ENCODE measurements at places on chromosomes 3 and 15.
A peak's percentile ranks its signal among the peaks of the same experiment; 100 is the strongest.

GRCh38 chr3:147369661-147370123, 36.7 kb downstream of the ZIC4 start:
- no peak for DNase-seq

- DNase-seq = no peak
Measured at GRCh38 chr15:47398594-47398993, 318.7 kb upstream of the SEMA6D start.

GRCh38 chr3:119329551-119329950, 35.4 kb downstream of the ARHGAP31 start:
- no peak for DNase-seq

DNA sequence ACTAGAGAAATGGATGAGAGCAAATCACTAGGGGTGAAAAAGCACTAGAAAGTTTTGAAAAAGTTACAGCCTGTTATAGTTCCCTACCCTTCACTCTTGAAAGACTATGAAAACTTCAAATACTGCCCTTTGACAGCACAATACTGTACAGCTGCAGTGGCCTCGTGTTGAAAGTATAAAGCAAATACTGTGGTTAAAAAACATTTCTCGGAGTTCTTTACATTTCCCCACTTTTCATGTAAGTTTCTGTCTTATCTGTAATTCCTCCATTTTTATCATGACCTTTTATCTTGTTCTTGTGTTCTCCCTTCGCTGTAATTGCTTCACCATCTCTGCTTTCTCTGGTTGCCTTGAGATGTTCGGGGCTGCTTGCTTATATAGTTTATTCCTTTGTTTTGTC, 423.8 kb upstream of the CFAP20DC start:
- no peak for DNase-seq

DNA sequence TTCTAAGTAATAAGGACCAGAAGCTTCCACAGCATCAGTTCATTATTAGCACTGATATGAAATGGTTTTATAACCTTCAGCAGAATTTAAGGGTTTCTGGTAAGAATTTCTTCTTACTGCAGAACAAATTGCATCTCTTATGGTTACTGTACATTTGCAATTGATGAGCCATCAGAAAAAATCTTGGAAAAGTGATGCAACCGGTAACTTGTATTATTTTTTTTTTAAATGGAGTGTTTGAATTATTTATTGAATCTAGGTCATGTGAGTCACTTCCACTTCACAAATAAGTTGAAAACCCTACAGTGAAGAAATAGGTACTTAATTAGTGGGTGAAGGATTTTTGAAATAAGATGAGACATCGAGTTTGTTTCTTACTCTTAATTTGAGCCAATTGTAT, 786.0 kb downstream of the TUSC7 start:
- DNase-seq = no peak

DNA sequence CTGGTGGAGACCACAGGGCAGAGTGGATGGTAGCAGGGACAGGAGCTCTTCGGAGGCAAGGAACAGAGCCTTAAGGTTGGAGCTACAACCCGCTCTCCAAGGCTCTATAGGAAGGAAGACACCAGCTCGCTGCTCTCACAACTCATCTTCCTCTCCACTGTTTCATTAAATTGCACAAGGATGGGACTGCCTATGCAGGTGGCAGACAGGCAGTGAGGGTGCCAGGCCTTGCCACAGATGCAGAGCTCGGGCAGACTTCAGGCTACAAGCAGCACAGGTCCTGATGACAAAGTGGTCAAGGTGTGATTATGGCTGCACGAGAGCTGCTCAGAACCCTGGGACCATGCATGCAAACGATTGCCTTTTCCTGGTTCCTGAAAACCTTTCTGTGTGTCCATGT, 144.6 kb downstream of the FOXP1 start:
- no peak for DNase-seq

DNA sequence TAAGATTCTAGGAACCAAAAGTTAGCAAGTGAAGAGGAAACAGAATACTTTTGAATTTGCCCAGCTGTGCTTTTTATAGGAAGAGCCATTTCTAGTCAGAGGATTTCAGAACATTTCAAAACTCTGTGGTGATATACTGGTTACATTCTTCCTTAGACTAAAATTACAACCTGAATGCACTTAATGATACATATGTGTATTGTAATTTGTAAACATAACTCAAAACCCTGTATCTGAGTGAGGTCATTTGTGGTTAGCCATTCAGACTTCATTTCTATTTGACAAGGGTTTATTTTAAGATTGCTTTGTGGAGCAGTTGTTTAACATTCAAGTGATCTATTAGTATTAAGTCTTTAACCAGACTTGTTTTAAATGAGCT, 59.4 kb upstream of the TRIM71 start:
- DNase-seq = no peak

GRCh38 chr3:158748237-158748828, 16.1 kb upstream of the RARRES1 start:
- peak; percentile 78 for DNase-seq

GRCh38 chr3:97201814-97202213, 387.4 kb downstream of the EPHA6 start:
- DNase-seq = no peak

DNA sequence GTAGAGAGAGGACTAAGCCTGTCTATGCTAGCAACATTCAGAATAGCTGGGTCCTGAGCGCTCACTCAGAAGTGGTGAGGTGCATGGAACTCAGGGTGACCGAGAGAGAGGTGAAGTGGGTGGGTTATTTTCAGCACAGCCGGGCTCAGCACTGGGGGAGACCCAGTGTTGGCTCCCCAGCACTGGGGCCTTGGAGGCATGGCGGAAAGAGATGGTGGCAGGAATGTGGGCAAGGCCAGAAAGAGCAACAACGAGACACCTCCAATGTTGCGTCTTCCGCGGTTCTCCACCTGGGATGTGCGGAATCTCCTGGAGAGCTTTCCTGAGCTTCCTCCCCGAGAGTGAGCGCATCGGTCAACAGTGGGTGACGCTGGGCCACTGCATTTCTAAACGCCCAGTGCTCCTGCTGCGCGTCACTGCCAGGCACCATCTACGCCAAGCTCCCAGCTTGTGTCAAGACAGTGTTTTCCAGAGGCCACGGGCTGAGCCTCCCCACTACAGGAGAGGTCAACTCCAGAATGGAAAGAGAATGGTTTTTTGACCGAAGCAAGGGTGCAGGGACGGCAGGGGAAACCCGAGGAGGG, 148.4 kb downstream of the ADAMTS17 start:
- DNase-seq = no peak

GRCh38 chr3:59553076-59553475, 503.3 kb upstream of the CFAP20DC start:
- no peak for DNase-seq

DNA sequence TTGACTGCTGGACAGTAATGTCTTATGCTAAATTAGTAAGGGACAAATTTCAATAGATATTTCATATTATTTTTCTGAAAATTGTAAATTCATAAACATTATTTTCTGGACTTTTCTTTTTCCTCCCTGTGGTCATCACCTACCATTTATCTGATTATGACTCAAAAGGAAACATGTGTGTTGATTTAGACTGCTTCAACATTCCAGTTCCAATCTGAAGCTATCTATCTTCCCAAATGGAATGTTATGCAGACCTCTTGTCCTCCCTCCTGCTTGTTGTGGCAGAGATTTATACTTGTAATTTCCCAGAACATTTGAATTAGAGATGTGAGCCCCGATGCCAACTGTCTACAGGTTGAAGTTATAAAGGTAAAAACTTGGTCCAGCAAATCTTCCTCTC, 803.4 kb downstream of the TUSC7 start:
- no peak for DNase-seq

DNA sequence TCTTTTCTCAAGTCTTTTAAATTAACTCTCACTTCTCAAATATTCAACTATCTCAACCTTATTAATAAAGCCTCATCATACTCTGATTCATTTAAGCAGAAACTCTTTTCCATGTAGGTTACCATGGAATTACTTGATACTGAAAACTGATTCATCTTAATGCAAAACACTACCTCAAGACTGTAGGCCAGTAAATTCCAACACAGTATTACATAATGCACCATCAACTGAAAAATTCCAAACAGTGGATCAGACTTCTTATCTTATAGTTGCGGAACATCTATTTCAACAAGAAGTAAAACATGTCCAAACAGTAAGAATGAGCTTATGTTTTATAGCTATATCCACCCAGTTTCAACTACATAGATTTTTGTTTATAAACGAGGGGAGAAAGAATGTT, 124.5 kb downstream of the PEAK1 start:
- DNase-seq = no peak

- no peak for DNase-seq
Measured at GRCh38 chr15:64610257-64610919, 150.0 kb downstream of the ZNF609 start.

- DNase-seq = no peak
Measured at GRCh38 chr15:25439369-25439836, 579 bp upstream of the UBE3A start.

DNA sequence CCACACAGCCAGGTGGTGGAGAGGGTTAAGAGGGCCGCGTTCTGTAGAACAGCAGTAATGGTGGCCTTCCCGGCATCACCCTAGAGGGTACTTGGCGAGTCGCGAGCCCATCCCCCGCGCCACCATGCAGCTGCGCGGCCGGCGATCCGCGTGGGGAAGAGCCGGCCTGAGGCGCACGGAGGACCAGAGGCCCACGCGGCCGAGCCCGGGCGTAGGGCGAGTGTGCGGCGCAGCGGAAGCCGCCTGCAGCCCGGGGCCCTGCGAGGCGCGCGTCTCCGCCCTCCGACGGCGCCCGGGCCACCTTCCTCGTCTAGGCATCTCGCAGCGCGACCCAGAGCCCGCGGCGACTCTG, 423 bp downstream of the TKT start:
- DNase-seq = no peak

GRCh38 chr3:156728267-156728985, 54.0 kb downstream of the TIPARP start:
- no peak for DNase-seq

- no peak for DNase-seq
Measured at GRCh38 chr15:54571576-54571975, 593.3 kb downstream of the UNC13C start.

GRCh38 chr15:57890351-57890750, 175.2 kb downstream of the ALDH1A2 start:
- no peak for DNase-seq

GRCh38 chr3:162262129-162262528, 765.5 kb downstream of the OTOL1 start:
- DNase-seq = no peak

GRCh38 chr3:194030372-194030771, 105.6 kb upstream of the HES1 start:
- no peak for DNase-seq

- DNase-seq = no peak
Measured at GRCh38 chr3:95798628-95799027, 1015.8 kb upstream of the EPHA6 start.

DNA sequence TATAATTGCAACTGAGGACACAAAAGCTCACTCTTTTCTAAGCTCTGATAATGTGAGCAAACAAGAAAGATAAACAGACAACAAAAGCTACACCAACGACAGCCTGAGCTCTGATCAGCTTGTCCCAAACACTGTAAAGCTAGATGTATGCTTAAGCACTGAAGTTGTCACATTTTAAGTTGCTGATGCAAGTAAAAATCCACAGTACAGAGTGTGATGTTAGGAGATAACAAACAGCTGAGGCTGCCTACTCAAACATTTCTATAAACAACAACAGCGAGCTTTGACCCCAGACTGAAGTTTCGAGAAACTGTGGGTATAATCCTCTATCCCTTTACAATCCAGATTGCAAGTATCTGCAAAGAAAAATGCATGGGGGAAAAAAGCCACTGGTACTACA, 10.7 kb downstream of the MTHFS start:
- DNase-seq = no peak

DNA sequence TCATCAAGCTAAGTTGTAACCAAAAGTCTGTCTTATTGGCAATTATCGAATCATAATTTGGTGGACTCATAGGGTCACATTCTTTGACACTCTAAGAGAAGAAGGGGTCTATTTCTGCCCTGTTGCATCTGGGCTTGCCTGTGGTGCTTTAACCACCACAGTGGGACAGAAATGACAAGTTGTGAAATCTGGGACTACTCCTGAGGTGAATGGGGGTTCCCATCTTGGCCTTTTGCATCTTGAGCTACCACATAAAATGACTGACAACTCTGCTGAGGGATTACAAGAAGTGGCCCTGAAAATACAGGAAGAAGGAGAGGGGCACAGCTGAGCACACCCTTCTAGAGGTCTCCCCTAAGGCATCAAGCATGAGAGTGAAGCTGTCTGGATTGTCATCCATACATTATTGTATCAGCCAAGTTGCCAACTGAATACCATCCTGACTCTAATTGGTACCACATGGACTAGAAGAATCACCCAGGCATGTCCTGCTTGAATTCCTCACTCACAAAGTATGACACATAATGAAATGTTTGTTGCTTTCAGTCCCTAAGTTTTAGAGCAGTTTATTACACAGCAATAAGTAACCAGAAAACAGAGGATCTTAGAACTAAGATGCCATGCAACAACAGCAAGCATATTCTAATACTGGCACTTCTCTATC, 306.5 kb downstream of the ROBO1 start:
- no peak for DNase-seq

DNA sequence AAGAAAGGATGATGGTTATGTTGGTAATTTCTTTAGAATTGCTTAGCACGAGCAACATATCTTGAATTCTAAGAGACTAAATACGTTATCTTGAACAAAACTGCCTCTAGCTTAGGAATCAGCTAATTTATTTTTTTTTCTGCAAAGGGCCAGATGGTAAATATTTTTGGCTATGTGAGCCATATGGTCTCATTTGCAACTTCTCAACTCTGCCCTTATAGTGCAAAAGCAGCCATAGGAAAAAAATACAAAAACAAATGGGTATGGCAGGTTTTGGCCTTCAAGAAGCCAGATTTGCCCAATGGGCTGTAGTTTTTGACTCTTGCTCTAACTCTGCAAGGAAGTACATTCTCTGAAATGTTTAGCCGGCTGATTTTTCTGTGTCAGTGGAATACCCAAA, 11.9 kb downstream of the OXSM start:
- DNase-seq = no peak

All from hematopoietic multipotent progenitor cell treated with erythropoietin and hydrocortisone succinate and interleukin-3 and kit ligand, for 8 days (in vitro differentiated cells).